ENCODE measurements at places on chromosomes 3 and 15. TPM values are rescaled to one million over a fixed set of nuclear protein-coding genes. Genes with fewer than 3 reads are reported as not detected.

The LRRC49 gene
- polyA plus RNA-seq = 18.4 TPM

DNA sequence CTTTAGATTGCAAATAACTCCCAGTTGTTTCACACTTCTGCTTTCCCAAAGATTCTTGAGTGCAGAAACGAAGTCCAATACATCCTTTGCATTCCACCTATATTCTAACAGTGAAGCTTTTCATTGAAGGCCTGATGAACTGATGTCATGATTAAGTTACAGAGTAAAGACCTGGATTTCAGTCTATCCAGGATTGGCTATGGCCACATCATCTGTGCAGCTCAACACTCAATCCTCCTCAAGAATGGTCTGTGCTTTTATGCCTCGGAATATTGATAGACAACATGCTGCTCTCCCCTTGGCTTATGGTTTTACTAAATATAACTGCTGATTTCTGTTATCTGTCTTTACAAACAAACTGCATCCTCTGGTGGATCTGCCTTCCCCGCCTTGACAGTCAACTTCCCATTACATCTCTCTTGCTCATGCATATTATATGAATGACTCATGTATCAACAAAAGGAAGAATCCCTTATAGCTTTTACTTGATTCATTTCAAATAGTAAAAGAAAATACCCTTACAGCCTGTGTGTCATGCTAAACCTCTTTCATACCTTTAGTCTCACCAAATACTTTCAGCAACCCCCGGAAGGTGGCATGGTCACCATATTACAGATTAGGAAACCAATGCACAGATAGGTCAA is 59.5 kb downstream of the SCN11A start:
- DNase-seq = no peak

DNA sequence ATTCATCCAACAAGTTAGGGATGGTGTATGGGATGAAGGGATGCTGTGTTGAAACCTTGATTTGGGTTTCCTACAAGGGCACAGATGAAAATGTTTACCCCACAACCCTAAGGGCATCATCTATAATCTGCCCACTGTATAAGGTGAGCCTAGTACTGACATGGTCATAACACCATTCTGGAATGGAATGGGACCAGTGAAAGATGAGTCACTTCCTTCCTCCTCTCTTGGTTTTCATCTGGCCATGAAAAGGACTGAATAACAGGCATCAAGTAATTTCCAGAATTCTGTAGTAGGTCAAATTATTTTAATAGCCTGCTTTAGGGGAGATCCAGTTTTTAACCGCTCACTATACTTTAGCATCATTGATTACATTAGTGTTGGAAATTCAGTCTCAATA is 538.6 kb downstream of the NR2F2 start:
- no peak for DNase-seq

The CPN2 gene
- polyA plus RNA-seq = 0.85 TPM

GRCh38 chr3:22960105-22960984 is 242.8 kb upstream of the UBE2E2 start:
- DNase-seq = peak; percentile 44

DNA sequence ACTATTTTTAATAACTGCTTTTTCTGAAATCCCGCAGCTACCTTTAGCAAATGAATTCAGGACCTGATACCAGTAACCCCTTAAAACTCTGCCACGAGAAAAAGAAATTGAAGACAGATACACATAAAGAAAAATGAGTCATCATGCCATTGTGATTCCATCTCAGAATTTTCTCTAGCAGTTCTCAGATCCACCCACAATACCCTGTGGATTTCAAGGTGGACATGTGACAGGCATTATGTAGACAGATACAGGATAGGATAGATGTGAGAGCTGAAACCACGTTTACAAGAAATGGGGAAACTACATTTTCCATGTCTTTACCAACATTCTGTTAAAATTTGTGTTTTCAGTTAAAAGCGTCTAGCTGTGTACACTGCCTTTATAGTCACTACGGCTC is 291.9 kb upstream of the NR2F2 start:
- no peak for DNase-seq

Data from left renal cortex interstitium (tissue), 4 donors.